Stimulated activated CD8-positive, alpha-beta memory T cell treated with anti-CD3 and anti-CD28 coated beads, Interleukin-4, amount 100 ng/mL, for 48 hours (primary cell): ENCODE measurements at places on chromosomes 12 and 14.

- DNase-seq: no peak
Observed at GRCh38 chr14:78292003-78292402, 121.8 kb downstream of the NRXN3 start.

- DNase-seq: no peak
Observed at GRCh38 chr12:55719371-55719770, 822 bp upstream of the RDH5 start.

GRCh38 chr12:56601503-56601902 is 28.6 kb downstream of the BAZ2A start:
- DNase-seq: peak; percentile 45

GRCh38 chr12:98580695-98581094 is 12.8 kb upstream of the SLC25A3 start:
- no peak for DNase-seq

- no peak for DNase-seq
Observed at GRCh38 chr14:31476131-31476866, 11.5 kb downstream of the GPR33 start.

- no peak for DNase-seq
Observed at GRCh38 chr14:84975241-84975902, 554.6 kb upstream of the FLRT2 start.

GRCh38 chr14:53306267-53306721 is 153.2 kb upstream of the DDHD1 start:
- DNase-seq: peak; percentile 62

GRCh38 chr12:3897371-3897971 is 24.3 kb upstream of the PARP11 start:
- DNase-seq: no peak

GRCh38 chr12:89571491-89572195 is 45.8 kb upstream of the POC1B start:
- DNase-seq: no peak

DNA sequence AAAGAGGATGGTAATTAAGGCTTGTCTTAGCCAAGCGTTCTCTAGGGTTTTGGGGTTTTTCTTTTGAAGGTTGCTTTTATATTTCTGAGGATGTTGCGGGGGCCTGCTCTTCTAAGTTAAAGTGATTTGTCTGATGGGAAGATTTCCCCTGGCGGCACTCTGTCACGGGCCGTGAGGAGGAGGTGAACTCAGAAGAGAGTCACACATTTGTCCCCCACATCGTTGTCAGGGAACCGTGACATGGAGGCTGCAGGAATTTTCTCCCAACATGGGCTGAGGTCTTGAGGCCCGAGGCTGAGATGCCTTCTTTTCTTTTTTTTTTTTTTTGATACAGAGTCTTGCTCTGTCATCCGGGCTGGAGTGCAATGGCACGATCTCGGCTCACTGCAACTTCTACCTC is 71.5 kb downstream of the ADGRD1 start:
- DNase-seq: no peak

DNA sequence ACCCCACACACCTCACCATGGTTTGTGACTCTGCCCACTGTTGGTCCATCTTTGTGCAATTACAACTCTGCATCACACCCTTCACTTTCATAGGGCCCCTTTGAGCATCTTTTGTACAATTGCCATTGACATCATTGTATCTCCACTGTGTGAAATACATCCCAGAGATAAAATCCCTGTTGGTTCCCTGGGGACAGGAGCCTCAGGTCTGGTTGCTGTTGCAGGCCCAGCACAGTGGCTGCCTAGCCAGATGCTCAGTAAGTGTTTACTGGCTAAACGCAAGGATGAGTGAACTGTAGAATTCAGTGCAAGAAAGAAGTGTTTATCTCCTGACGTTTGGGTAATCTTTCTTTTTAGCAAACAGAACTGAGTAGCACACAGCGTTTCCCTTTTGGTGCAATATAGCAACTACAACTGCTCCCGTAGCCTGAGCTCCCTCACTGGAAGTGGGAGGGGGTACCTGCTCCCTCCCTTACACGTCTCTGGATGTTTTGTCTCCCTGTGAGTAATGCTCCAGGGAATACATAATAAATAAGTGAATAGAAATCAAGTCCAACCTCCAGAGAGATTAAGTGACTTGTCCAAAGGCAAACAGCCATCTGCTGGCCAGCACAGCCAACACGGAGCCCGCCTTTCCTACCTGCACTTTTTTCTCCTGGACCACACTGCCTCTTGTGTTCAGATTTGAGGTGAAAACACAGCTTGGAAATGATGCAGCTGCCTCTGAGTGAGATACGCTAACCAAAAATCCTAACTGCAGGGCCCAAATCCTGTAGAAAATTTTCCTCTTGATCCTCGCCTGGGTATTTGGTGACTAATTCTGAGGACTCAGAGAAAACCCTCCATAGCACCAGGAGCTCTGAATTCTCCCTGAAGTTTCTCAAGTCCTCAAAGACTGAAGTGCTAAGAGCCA is 27.4 kb downstream of the GALNT16 start:
- DNase-seq: no peak

- DNase-seq: no peak
Observed at GRCh38 chr14:64763801-64764621, 59.8 kb downstream of the PLEKHG3 start.

DNA sequence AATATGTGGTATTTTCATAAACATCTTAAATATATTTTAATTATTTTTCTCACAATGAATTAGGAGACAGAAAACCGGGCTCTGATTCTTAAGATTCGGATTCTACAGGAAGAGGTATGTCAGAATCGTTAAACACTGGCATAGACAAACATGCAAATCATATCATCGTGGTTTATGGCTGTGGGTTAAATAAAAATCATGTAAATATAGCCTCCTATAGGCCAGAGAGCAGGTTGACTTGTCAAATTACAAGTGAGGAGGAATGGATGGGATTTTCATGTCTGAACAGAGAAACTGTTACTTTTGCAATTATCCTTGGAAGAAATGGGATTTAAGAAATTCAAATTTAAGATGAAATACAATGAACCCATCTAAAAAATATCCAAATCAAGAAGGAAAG is 74.9 kb upstream of the BCAT1 start:
- DNase-seq: no peak

- DNase-seq: no peak
Observed at GRCh38 chr12:98058838-98059237, 456.6 kb upstream of the TMPO start.

GRCh38 chr12:109723311-109723881 is 9.8 kb downstream of the FAM222A start:
- no peak for DNase-seq

DNA sequence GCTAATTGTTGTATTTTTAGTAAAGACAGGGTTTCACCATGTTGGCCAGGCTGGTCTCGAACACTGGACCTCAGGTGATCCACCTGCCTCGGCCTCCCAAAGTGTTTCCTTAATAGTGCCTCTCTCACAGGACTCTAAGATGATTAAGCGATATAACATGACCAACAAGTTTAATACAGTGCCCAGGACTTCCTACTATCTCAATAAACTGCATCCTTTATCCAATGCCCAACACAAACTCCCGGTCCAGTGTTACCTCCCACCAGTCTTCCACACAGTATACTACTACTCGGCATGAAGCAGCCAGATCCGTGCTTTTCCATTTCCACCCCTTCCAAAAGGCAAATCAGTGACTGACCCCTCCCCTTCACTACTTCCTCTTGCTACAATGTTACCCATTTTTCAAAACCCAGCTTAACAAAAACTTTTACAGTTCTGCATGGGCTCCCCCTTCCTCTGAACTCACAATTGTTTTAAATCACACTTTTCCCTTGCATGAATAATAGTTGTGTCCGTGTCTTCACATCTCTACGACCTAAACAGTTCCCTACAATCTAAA is 900 bp downstream of the NOP2 start:
- DNase-seq: no peak

- no peak for DNase-seq
Observed at GRCh38 chr12:99567072-99567471, 80.5 kb upstream of the GARIN6 start.
